ENCODE measurements at places on chromosomes 3 and 15.

DNA sequence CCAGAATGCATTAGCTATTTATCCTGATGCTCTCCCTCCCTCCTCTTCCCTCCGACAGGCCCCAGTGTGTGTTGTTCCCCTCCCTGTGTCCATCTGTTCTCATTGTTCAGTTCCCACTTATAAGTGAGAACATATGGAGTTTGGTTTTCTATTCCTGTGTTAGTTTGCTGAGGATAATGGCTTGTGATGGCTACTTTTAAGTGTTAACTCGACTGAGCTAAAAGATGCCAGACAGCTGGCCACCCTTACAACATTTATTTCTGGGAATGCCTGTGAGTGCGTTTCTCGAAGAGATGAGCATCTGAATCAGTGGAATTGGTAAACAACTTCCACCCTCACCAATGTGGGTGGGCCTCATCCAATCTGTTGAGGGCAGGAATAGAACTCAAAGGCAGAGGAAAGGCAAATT, 24.7 kb upstream of the TM2D3 start:
- no peak for DNase-seq

DNA sequence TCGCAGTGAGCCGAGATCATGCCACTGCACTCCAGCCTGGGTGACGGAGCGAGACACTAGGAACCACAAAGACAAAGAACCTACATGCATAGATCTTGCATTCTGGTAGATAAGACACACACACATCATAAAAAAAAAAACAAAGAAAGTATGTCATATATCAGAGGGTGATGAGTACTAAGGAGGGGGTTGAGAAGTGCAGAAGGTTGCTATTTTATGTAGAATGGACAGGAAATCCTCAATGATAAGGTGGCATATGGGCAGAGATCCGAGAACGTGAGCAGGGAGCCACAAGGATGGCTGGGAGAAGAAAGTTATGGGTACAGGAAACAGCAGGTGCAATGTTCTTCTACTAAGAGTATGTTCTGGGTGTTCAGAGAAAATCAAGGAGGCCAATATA, 118.8 kb downstream of the MEX3B start:
- peak; percentile 36 for DNase-seq

GRCh38 chr15:51349156-51349844, 7.8 kb downstream of the GLDN start:
- no peak for DNase-seq

- DNase-seq = no peak
These were observed 92.6 kb downstream of the ALDH1A2 start for GRCh38 chr15:57972864-57973263.

DNA sequence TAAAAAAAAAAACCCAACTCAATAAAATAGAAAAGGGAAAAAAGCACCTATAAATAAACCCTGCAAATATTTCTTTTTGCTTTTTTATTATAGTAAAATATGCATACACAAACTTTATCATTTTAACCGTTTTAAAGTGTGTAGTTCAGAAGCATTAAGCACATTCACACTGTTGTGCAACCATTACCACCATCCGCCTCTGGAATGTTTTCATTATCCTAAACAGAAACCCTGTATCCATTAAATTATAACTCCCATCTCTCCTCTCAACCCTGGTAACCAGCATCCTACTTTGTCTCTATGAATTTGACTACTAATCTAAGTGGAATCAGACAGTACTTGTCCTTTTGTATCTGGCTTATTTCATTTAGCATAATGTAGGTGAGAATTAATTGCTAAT, 15.0 kb downstream of the CDCP1 start:
- no peak for DNase-seq

Measured in common myeloid progenitor, CD34-positive (primary cell).